ENCODE measurements at places on chromosomes 11 and 22. TPM values are rescaled to one million over a fixed set of nuclear protein-coding genes. Genes with fewer than 3 reads are reported as not detected.

PGR gene
- polyA plus RNA-seq, result 0.39 TPM

SMC1B gene
- polyA plus RNA-seq, result 0.10 TPM

LRRC56 gene
- 1.2 TPM for polyA plus RNA-seq

KRTAP5-1 gene
- polyA plus RNA-seq, result not detected

FOLR2 gene
- polyA plus RNA-seq, result 1.2 TPM

SLC25A18 gene
- polyA plus RNA-seq, result 3.5 TPM

NEFH gene
- 0.98 TPM for polyA plus RNA-seq

PKNOX2 gene
- 3.0 TPM for polyA plus RNA-seq

TMPRSS4 gene
- 12.1 TPM for polyA plus RNA-seq

OR52I2 gene
- not detected for polyA plus RNA-seq

NLRP10 gene
- not detected for polyA plus RNA-seq

NAALAD2 gene
- 20.8 TPM for polyA plus RNA-seq

GLYAT gene
- polyA plus RNA-seq, result 1.6 TPM

GALNT18 gene
- polyA plus RNA-seq, result 22.4 TPM

RSF1 gene
- polyA plus RNA-seq, result 47.9 TPM

GGA1 gene
- polyA plus RNA-seq, result 75.3 TPM

TIRAP gene
- 3.2 TPM for polyA plus RNA-seq

TMEM191C gene
- 3.9 TPM for polyA plus RNA-seq

F2 gene
- 96.2 TPM for polyA plus RNA-seq

ADORA2A gene
- 3.3 TPM for polyA plus RNA-seq

RFPL2 gene
- polyA plus RNA-seq, result 0.62 TPM

MOV10L1 gene
- polyA plus RNA-seq, result 2.0 TPM

SULT4A1 gene
- 2.8 TPM for polyA plus RNA-seq

FLRT1 gene
- polyA plus RNA-seq, result 0.34 TPM

TSGA10IP gene
- not detected for polyA plus RNA-seq

TTC36 gene
- polyA plus RNA-seq, result 3.1 TPM

ELF5 gene
- 1.0 TPM for polyA plus RNA-seq

PARVG gene
- 0.77 TPM for polyA plus RNA-seq

UCP3 gene
- polyA plus RNA-seq, result not detected

PHOX2A gene
- not detected for polyA plus RNA-seq

SLC36A4 gene
- polyA plus RNA-seq, result 27.1 TPM

APOBEC3H gene
- polyA plus RNA-seq, result not detected

C11orf16 gene
- polyA plus RNA-seq, result not detected

GNAZ gene
- polyA plus RNA-seq, result 5.1 TPM

GPHA2 gene
- polyA plus RNA-seq, result not detected

OR51I1 gene
- polyA plus RNA-seq, result not detected
